GM20000 (cell line): ENCODE measurements at places on chromosomes 3 and 15.

GRCh38 chr3:48047841-48048464 lies 31.7 kb upstream of the MAP4 start:
- no peak for DNase-seq

DNA sequence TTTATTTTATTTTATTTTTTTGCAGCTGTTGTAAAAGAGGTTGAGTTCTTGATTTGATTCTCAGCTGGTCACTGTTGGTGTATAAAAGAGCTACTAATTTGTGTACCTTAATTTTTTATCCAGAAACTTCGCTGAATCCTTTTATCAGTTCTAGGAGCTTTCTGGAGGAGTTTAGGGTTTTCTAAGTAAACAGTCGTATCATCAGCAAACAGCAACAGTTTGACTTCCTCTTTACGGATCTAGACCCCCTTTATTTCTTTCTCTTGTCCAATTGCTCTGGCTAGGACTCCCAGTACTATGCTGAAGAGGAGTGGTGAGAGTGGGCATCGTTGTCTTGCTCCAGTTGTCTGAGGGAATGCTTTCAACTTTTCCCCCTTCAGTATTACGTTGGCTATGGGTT lies 165.8 kb upstream of the KCNMB2 start:
- DNase-seq, result no peak

DNA sequence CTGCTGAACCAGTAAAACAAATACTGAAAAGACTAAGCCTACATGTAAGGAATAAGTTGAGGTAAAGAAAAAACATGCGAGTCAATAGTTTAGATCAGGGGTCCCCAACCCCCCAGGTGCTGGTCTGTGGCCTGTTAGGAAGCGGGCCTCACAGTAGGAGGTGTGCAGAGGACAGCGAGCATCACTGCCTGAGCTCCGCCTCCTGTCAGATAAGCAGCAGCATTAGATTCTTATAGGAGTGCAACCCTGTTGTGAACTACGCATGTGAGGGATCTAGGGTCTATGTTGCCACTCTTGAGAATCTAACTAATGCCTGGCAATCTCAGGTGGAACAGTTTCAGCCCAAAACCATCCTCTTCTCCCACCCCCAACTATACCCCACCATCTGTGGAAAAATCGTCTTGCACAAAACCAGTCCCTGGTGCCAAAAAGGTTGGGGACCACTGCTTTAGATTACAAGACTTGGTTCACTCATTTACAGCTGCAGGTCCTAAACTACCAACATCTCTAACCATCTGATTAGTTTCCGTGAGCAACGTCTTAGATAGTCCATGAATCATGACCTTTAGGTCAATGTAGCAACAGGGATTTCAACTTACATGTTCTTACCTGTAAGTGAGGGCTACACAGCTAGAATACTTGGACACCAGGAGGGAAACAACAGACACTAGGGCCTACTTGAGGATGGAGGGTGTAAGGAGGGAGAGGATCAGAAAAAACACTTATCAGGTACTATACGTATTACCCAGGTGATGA lies 66.7 kb downstream of the TRANK1 start:
- DNase-seq, result no peak

DNA sequence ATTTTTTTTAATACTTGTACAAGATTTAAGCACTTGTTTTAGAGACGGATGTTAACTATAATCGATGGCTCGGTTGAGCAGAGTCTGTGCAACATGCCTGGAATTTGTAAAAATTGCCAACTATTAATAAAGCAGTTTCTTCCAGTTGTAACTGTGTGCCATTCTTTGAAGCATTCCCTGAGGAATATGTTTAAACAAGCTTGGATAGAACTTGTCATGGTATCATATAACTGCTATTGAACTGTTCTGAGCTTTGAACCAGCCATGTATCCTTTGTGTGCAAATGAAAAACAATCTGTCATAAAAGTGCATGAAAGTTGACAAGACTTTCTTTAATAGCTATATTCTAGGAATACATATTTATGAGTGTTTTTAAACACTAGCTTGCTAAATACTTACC lies 45.8 kb upstream of the UBE2E2 start:
- no peak for DNase-seq

GRCh38 chr3:126108676-126109050 lies 24.7 kb upstream of the SLC41A3 start:
- DNase-seq, result no peak

- no peak for DNase-seq
Observed at GRCh38 chr3:155805204-155805801, 775 bp downstream of the C3orf33 start.

GRCh38 chr3:69970827-69971226 lies 28.7 kb upstream of the SAMMSON start:
- no peak for DNase-seq

DNA sequence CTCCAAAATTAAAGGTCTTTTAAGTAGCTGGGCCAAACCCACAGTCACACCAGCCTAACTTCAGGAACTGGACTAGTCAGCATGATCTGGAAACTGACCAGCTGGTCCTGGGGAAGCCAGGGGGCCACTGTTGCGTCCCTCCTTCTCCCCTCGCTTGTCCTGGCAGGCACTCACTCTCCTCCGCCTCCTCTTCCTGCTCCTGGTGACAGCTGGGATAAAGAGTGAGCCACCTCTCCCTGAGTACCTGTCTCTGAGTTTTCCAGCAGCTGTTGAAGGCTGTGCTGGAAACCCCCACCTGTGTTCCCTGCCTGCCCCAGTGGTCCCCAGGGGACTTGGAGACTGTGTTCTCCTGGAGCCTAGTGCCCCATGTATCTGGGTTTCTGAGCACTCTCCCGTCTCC lies 56.0 kb downstream of the FGD5 start:
- no peak for DNase-seq

- no peak for DNase-seq
Observed at GRCh38 chr3:138442433-138442832, 8.0 kb downstream of the ESYT3 start.

- no peak for DNase-seq
Observed at GRCh38 chr3:150623945-150624344, 20.8 kb downstream of the SELENOT start.

DNA sequence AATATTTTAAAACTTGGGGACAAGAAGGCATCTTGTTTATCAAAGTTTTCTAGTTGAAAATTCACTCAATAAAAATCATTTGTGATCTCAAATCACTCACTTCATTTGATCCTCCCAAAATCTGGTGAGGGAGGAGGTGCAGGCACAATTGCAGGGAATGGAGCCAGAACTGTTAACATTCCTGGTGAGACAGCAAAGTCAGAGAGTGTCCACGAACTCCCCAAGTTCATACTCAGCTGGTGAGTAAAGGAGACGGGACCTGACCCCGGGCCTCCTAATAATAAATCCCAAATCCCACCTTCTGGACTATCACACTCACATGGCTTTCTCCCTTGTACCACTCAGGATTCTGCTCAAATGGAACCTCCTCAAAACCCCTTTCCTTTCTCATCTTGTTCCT lies 252.3 kb upstream of the LRTM1 start:
- DNase-seq, result no peak
